Kidney epithelial cell (primary cell): ENCODE measurements at places on chromosomes 7 and 10. TPM values are rescaled to one million over a fixed set of nuclear protein-coding genes. Genes with fewer than 3 reads are reported as not detected.
A peak's percentile ranks its signal among the peaks of the same experiment; 100 is the strongest.

Gene ZNF488
- total RNA-seq, result 0.29 and 0.68 TPM in 2 replicates

GRCh38 chr7:36034020-36034419, 119.0 kb upstream of the EEPD1 start:
- DNase-seq, result peak; percentile 37

GRCh38 chr7:24494832-24495231, 78.4 kb upstream of the PALS2 start:
- DNase-seq, result no peak

Gene RHBDD2
- 60.0 and 71.7 TPM in 2 replicates for total RNA-seq

GRCh38 chr10:25024528-25024927, 8.1 kb downstream of the THNSL1 start:
- no peak for DNase-seq

Gene BMPER
- total RNA-seq, result 0.04 and 0.14 TPM in 2 replicates

DNA sequence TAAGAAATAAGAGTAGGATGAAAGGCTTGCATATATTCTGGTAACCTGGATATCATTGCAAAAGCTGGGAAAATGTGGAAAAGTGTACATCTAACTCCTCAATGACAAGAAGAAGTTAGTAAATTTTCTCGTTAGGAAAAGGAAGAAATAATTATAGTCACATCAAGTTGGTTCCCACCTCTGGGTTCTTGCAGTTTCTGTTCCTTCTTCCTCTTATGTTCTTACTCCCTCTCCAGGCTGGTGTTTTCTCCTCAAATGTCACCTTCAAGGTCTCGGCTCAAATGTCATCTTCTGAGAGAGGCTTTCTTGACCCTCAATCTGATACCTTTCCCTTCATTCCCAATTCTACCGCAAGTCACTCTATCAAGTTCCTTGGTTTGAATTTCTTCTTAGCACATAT, 64.4 kb downstream of the ENTPD1 start:
- DNase-seq, result no peak
